ENCODE measurements at places on chromosomes 6 and 20. TPM values are rescaled to one million over a fixed set of nuclear protein-coding genes. Genes with fewer than 3 reads are reported as not detected.
A peak's percentile ranks its signal among the peaks of the same experiment; 100 is the strongest.

GRCh38 chr6:107607116-107607515 is 117.2 kb downstream of the SOBP start:
- DNase-seq, result no peak

- DNase-seq, result no peak
Observed at GRCh38 chr6:63269470-63269869, 50.3 kb downstream of the LGSN start.

The SLC17A3 gene
- not detected for total RNA-seq

GRCh38 chr6:5302995-5303622 is 41.8 kb downstream of the FARS2 start:
- peak; percentile 66 for DNase-seq

The RAMACL gene
- 1.1 TPM for total RNA-seq
